Activated CD4-positive, alpha-beta T cell treated with anti-CD3 and anti-CD28 coated beads, Interleukin-2, amount 50 U/mL, for 1 hour (primary cell): ENCODE measurements at places on chromosomes 4 and X.

- no peak for DNase-seq
These were observed 72.0 kb downstream of the EVC start for GRCh38 chr4:5782829-5783476.

GRCh38 chr4:150862829-150863228, 152.3 kb downstream of the LRBA start:
- no peak for DNase-seq

GRCh38 chr4:140870427-140870826, 114.2 kb upstream of the TBC1D9 start:
- no peak for DNase-seq

GRCh38 chr4:112170451-112170993, 25.3 kb downstream of the FAM241A start:
- DNase-seq = no peak

GRCh38 chr4:110198049-110198434, 373 bp downstream of the ELOVL6 start:
- peak; percentile 4 for DNase-seq

DNA sequence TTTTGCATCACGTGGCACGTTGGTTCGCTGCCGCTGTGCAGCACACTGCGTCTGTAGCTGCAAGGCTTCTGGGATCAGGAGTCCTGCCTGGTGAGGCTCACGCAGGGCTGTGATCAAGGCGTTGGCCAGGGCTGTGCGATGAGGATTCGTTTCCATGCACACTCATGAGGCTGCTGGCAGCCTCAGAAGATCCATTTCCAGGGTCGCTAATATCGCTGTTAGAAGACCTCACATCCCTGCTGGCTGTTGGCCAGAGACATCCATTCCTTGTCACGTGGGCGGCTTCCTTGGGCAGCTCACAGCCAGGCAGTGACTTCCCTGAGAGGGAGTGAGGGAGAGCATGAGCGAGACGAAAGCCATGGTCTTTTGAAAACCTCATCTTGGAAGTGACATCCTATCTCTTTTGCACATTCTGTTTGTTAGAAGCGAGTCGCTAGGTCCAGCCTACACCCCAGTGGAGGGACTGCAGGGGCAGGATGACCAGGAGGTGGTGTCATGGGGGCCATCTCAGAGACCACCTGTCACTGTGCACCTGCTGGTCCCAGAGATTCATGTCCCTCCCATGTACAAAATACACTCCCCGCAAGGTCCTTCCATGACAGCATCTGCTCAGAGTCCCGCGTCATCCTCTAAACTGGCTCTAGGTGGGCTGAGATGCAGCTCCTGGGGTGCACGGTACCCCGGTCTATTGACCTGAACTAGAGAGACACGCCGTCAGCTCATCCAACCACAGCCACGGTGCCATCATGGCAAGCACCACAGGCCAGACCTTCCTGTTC, 12.2 kb downstream of the RGS12 start:
- DNase-seq = no peak

GRCh38 chrX:13659063-13659462, 6.1 kb downstream of the TCEANC start:
- DNase-seq = no peak

GRCh38 chr4:123248085-123248659, 148.4 kb upstream of the SPRY1 start:
- no peak for DNase-seq

DNA sequence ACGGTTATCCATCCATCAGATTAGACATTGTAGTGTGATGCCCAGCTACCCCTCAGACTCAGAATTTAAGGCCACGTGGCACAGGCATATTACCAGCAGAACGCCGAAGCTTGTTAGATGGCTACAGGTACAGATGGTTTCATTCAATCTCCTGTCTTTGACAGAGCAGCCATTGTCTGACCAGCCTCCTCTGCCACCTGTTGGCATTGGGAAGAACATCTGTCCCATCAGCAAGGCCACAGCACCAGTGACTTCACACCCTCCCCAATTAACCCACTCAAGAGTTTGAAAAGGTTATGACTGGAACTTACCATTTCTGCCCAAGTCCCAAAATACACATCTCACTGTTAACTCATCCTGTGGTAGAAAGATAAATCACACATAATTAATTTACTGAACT, 22.0 kb upstream of the PHKA2 start:
- DNase-seq = no peak

DNA sequence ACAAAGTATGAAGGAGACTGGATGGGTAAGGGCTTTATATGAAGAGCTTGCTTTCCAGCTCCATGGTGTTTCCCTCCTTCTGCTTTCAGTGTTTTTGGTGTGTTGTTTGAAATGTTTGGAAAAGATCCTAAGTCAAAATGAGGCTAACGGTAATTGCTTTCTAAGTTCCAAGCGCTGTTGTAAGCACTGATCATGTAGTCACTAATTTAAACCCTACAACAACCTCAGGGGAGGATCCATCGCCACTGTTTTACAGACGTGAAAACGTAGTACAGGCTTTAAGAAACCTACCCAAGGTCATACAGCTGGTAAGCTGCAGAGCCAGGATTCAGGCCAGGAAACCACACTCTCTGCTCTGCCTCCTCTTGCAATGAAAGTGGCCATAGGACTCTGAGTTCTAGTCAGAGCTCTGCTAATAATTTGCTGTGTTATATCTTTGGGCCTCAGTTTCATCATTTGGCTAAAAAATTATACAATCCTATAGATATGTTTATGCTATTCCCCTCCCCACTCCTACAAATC, 102.9 kb upstream of the PGRMC2 start:
- DNase-seq = no peak

- DNase-seq = no peak
These were observed 159.5 kb upstream of the USP38 start for GRCh38 chr4:143025081-143025704.

- DNase-seq = no peak
These were observed 4.6 kb upstream of the EBP start for GRCh38 chrX:48516987-48517386.

DNA sequence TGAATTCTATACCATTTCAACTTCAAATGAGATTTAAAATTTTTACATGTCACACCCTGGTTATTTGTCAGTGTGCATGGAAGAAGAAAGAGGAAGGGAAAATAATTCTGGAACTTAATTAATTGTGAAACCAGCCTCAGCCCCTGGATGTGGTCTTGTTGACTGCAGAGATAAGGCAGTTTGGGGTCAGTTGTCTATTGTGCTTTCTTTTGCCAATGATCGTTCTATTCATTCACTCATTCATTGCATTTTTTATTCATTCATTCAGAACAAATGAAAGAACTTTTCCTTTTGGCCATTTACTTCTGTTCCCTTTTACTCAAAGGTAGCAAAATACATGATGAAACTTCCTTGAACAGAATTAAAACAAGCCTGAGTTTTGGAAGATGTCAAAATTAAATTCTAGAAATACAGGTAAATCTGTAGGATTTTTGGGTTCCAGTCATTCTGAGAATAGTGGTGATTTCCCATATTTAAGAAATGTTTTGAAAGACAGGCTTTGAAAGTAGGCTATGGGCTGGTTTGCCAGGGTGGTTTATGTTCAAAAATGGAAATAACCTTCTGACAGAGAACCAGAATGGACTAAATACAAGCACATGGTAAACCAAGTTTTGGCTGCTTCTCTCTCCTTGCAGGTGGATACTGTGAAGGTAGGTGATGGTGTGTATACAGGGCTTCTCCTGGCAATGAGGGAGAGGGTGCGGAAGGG, 35.7 kb downstream of the PARM1 start:
- DNase-seq = no peak

- DNase-seq = no peak
These were observed 148.9 kb upstream of the JADE1 start for GRCh38 chr4:128660361-128661215.

- no peak for DNase-seq
These were observed 1309.0 kb upstream of the PABPC4L start for GRCh38 chr4:135510582-135510981.

- DNase-seq = no peak
These were observed 584 bp downstream of the TMEM271 start for GRCh38 chr4:575281-576141.

GRCh38 chr4:21552455-21552854, 396.1 kb downstream of the KCNIP4 start:
- no peak for DNase-seq

GRCh38 chrX:49192722-49193328, 6.7 kb upstream of the PRICKLE3 start:
- DNase-seq = no peak

DNA sequence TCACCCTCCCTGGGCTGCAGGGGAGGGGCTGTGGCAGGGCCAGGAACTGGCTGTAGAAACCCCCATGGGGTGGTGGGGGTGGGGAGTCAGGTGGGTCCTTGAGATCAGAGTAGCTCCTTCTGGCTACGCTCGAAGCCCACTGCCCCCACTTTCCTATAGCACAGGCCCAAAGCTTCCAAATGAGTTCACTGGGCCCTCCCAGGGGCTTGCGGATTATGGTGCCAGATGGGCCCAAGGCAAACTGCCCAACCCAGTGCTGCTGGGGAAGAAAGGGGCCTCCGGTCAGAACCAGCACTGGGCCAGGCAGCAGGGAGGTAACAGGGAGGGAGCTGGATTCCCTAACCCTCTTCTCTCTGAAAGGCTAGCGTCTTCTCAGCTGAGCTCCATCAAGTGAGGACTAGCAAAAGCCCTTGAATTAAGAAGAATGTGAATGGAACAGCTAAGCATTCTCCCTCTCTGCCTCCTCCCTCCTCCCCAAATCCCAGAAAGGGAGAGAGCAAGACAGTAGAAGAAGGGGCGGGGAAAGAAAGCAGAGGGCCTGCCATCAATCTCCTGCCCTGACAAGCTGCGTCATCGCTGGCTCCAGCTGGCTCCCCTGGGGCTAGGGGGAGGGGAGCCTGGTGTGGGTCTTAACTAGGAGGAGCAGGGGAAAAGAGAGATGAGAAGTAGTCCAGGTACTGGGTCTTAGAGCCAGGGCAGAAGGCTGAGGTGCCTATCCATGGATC, 34.7 kb downstream of the FRMPD3 start:
- DNase-seq = no peak

DNA sequence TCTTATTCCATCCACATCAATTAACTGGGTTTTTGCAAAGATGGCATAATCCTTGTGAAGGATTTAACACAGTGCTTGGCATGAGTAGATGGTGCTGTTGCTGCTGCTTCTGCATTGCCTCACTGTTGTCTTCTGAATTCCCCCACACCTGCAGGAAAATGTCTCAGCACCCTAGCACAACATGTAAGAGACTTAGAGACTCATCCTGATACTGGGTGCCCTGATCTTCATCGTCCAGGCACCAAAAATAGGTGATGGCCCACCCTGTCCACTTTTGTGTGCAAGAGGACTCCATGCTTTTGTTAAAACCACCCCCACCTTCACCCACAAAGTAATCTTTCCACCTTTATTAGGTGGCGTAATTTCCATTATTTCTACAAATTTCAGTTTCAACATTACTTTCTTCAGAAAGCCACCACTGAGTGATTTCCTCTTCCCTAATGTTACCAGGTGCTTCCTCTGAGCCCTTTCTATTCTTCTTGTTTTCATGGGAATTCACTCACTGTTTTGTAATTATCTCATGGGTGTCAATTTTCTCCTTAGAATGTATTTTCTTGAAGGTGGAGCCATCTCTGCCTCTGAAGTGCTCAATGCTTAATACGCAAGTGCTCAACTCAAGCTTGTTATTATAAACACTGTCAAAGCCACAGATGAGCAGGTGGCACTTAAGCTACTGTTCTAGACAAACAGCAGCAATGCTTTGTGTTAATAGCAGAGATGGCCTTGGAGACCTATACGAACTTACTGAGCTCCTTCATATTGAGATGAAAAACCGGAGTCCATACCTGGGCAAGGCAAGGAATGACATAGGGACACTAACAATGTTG, 89.5 kb downstream of the HS3ST1 start:
- no peak for DNase-seq
